ENCODE measurements at places on chromosomes 6 and 20.

GRCh38 chr6:154815938-154816820 is 83.0 kb downstream of the SCAF8 start:
- DNase-seq = no peak

- no peak for DNase-seq
Measured at GRCh38 chr6:50966986-50967385, 148.3 kb downstream of the TFAP2B start.

DNA sequence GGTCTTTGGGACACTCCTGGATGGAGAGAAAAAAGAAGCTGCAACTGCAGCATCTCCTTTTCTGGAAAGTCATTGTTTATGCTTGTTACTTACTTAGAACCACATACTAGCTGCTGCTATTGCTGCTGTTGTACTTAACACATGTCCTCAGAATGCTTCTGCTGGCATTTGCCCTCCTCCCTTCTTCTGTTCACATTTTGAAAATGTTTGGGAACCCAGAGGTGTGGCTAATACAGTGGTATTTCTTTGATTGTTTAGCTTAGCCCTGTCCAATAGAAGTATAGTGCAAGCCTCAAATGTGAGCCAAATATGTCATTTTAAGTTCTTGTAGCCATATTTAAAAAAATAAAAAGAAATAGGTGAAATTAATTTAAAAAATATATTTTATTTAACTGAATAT is 8.4 kb downstream of the DTD1 start:
- no peak for DNase-seq

DNA sequence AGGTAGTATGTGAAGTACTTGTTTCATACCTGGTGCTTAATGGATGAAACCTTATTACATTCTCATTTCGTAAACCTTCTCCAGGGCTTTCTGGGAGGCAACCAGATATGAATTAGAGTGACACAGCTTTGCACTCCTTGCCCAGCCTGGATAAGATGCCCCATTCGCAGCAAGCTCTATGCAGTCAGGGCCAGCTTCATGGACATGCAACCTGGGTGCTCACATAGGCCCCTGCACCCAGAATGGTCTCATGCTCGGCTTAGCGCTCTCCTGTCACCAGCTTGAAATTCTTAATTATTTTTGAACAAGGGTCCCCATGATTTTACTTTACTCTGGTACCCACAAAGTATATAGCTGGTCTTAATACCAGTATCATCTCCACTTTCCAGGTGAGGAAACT is 11.3 kb upstream of the PTGIS start:
- DNase-seq = no peak

DNA sequence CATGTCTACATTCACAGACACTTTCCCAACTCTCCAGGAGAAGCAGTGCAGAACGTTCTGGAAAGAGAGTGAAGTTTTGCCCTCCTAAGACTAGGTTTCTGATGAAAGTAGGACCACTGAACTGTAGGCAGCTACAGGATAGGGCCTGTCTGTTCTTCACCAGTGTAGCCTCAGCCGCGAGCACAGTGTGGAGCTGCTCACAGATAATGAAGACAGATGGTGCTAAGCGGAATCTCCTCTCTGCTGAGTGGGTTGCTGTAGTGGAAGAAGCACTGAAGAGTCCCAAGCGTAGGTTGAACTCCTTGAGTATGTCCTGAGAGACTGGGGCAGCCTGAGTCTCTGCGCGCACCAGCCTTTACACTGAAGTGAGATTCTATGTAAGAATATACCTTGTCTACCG is 170.2 kb downstream of the PACRG start:
- no peak for DNase-seq

- no peak for DNase-seq
Measured at GRCh38 chr6:121201105-121201504, 133.2 kb downstream of the TBC1D32 start.

DNA sequence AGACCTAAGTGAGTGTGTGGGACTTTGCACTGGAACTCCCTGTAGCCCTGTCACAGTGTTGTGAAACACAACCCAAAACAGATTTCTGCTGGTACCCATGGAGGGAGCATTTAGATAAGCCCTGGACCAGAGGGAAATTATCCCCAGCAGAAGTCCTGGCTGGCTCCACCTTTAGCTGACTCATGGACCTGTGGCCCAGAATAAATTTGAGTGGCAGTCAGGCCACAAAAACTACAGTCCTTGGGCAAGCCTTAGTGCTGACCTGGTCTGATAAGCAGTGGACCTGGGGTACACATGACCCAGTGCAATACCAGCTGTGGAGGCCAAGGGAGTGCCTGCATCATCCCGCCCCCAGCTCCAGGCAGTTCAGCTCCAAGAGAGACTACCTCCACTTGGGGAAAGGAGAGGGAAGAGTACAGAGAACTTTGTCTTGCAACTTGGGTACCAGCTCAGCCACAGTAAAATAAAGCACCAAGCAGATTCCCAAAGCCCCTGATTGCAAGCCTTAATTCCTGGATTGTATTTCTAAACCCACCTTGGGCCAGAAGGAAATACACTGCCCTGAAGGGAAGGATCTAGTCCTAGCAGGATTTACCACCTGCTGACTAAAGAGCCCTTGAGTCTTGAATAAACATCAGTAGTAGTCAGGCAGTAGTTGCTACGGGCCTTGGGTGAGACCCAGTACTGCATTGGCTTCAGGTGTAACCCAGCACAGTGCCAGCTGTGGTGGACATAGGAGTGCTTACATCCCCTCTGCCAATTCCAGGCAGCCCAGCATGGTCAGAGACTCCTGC is 140.4 kb upstream of the COL21A1 start:
- no peak for DNase-seq

Measured in MM.1S (cell line).